Naive thymus-derived CD4-positive, alpha-beta T cell (primary cell): ENCODE measurements at places on chromosomes 13 and 19. TPM values are rescaled to one million over a fixed set of nuclear protein-coding genes. Genes with fewer than 3 reads are reported as not detected.

DNA sequence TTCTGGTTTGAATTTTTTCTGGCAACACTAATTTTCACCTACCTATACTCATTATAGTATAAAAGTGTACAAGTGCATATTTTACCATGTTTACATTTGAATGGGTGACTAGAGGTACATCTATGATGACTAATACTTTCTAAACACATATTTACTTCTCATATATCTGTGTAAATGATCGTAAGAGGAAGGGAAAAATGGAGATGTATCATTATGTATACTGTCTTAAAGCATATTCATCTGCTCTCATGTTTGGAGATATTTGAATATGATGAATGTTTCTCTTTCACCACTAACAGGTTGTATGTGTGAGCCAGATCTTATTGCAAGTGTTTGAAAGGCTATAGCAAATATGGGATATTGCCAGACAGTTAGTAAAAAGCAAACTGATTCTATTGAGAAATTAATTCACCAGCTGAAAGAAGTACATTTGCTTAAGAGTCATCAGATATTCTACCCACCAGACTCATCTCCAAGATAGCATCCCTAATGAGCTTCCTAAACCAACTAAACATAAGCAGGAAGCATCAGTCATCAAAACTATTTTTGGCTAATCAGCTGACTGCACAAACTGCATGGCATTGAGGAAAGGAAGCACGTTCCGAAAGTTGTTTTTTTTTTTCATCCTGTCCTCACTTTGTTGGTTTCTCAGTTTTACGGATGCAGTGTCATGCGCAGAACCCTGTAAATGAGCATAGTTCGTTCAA lies 738.2 kb downstream of the GPC5 start:
- DNase-seq: no peak

DNA sequence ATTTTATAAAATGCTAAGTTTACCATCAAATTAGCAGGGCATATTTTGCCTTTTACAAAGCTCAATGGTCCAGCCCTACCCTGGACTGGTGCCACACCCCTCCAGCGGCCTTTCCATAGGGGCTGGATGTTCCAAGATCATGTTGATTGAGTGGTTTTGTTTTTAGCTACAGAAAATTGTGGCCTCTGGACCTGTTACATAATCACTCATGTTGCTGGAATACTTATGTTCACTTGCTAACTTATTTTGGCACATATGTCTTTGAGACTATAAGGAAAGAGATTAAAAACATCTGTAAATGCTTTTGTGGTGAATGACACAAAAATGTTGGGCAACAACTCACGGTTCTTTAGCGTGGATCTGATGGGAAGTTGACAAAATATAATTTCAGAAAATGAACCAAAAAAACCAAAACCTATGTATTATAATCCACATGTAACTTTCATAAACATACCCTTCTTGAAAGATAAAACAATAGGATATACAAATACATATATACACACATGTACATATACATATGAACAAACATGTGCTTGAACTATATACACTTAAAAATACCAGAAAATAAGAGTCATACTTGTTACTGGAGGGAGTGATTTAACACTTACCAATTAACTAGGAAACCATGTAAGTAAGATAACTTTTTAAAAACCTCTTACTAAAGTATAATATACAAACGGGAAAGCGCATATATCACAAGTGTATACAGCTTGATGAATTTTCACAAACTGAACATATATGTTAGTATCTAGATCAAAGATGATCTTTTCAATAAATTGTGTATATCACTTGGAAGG lies 46.6 kb upstream of the SLC15A1 start:
- no peak for DNase-seq

DNA sequence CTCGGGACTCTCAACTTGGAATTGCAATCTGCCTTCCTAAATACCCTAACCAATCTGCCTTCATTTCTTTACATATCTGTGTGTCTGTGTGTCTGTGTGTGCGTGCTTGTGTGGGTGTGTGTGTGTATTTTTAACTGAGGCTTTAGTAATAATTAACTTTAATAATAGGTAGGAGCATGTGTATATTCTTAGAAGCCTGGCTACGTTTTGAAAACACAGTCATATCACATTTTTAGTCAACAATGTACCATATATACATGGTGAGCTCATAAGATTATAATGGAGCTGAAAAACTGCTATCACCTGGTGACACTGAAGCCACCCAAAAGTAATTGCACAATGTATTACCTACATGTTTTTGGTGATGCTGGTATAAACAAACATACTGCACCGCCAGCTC lies 65.4 kb upstream of the ATXN8OS start:
- no peak for DNase-seq

GRCh38 chr19:2235381-2236063 lies 607 bp downstream of the PLEKHJ1 start:
- DNase-seq: no peak

GRCh38 chr13:97068151-97068550 lies 73.9 kb upstream of the OXGR1 start:
- no peak for DNase-seq

GRCh38 chr13:98955336-98955735 lies 22.5 kb downstream of the DOCK9 start:
- DNase-seq: no peak

DNA sequence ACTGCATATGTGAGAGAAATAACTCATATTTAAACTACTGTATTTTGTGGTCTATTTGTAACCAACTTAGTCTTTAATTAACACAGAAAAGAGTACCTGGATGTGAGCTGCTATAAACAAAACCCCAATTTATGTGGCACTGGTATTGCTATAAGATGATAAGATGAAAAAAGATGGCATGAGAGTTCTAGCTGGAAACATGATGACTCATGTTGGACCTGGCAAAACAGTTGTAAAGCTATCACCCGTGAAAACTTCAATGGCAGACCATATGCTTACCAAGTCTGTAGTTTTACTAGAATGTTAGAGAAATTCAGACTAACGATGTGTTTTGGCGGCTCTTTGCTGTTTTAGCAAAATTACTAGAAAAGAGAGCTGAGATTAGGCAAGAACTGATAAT lies 69.6 kb upstream of the PCDH9 start:
- DNase-seq: no peak

GRCh38 chr13:50576156-50576555 lies 267.3 kb downstream of the DLEU7 start:
- DNase-seq: no peak

GRCh38 chr19:17389288-17389687 lies 4.7 kb downstream of the CCDC194 start:
- DNase-seq: no peak

DNA sequence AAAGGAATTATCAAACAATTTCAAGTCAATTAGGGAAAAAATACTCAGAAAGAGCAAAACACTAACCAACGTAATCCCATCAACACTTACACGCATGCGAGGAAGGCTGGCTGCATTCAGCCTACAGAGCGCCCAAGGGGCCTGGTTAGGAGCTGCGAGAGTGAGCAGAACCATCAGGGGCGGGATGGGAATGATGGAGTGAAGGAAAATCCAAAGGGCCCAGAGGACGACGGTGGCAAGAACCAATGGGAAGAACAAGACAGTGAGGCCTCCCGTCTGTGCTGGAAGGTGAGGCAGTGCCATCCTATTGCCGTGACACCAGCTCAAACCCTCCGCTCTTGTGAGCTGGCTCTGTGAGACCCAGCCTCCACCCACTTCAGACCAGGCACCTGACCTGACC lies 253.0 kb downstream of the IRS2 start:
- DNase-seq: no peak

DNA sequence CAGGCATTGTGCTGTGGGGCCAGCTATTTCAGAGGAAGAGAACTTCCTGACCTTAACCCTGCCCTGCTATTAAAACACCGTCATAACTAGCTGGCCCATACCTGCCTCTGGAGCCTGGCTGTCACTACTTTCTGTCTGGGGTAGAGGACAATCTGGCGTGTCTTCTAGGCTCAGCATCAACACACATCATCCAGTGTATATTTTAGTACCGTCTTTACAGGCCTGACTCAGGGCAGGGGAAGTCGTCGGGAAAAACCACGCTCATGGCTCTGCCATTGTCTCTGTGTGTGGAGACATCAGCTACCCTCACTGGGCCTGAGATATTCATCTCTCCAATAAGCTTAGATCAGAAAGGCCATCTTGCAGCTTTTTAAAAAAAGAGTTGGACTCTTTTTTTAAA lies 151.1 kb downstream of the KATNAL1 start:
- DNase-seq: no peak

- DNase-seq: peak; percentile 49
Measured at GRCh38 chr13:20702915-20703779, at the start of gene IL17D. Gene IL17D (plus strand): TSS chr13:20703699. CDS start chr13:20704002, 303 bp downstream.

DNA sequence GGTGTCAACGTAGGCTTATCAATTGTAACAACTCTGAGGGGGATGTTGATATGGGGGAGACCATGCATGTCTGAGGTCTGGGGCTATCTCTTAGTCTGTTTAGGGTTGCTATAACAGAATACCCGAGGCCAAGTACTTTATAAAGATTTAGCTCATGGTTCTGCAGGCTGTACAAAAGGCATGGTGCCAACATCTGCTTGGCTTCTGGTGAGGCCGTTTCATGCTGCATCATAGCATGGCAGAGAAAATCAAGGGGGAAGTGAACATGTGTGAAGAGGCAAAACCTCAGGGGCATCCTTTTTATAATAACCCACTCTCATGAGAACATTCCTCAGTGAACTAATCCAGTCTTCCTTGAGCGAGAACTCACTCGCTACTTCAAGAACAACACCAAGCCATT lies 353.8 kb downstream of the ENOX1 start:
- no peak for DNase-seq

DNA sequence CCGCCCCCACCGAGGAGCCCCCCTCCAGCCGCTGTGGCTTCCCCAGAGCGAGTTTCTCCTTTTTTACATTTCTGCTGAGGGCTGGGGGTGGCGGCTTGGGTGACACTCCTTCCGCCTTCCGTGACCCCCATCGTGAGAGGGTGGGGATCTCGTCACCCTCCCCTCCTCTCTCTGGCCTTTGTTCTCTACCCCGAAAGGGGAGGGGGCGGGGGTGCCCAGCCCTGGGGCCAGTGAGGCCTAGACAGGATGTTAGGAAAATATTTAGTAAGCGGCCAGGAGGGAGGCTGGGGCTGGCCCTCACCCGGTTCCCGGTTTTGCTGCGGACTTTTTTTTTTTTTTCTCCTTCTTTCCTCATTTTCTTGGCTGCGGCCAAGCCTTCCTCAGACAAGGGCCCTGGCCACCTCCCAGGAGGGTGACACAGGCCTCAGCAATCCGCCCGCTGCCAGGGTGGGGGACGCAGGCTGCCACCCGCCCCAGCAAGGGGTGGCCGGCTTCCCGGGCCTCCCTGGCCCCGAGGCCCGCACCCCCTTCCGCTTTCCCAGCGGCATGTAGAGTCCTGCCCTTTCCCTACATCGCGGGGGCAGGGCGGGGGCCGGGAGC lies 3.9 kb downstream of the MIDN start:
- DNase-seq: peak; percentile 49

DNA sequence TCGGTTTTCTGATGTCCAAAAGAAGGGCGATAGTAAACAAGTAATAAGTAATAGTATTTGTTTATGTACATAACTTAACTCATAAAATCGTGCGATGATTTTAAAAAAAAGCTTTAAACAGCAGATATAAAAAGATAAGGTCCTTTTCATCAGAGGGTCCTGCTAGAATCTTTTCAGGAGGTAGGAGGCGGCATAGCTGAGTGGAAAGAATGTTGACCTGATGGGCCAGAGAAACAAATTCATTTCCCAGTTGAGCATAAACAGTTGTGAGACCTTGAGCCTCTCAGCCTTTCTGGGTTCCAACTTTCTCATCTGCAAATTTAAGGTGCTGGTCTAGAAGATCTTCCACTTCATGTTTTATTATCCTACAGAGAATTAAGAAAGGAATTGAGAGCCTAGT lies 173.5 kb downstream of the LACC1 start:
- no peak for DNase-seq

DNA sequence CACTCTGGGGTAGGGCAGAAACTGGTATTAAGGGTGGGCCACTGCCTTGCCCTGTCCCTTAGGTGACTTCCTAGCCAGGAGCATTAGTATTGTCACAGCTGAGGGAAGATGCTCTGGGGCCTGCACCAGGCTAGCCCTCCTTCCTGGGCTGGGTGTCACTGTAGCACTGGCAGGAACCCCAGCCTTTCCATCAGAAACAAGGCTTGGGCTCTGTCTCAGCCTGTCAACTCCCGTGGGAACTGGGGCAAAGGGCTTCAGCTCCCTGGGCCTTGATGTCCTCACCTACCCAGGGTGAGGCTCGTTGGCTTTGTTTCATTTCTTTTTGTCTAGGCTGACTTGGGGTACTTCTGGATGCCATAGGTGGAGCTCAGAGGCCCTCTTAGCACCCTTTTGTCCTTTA lies 18.0 kb downstream of the PAF1 start:
- no peak for DNase-seq

DNA sequence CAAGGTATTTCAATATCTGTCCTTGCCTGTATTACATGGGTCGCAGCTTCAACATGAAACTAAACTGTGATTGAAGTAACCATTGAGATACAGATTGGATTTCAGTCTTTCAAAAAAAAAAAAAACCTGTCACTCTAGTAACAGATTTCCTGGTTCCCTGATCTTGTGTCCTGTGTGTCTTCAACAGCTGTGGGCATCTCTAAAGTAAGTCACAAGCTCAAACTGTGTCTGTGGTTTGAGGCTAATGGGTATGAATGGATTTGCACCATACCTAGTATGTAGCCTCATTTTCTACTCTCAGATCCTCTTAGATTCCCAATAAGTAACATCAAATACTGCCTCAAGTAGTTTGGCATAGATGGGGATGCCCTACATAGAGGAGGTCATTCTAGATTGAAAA lies 300.1 kb downstream of the COG6 start:
- no peak for DNase-seq

DNA sequence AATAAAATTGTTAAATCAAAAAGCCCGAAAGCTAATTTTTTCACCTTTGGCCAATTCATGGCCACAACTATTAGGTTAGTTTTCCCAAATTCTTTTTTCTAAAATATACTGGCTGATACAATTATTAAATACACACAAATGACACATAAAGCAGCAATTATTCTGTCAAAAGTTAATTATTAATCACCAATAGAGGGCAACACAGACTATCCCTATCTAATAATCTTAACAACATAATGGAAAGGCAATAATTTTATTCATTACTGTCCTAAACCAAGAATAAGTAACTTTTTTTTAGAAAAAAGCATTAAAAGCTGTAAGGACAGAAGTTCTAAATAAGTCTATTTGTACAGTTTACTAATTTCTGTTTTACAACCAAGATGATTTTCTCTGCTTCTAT lies 51.7 kb downstream of the KATNAL1 start:
- no peak for DNase-seq

CTU1 gene
- 11.6 TPM for total RNA-seq

ZNF345 gene
- total RNA-seq: 16.4 TPM

INAFM1 gene
- total RNA-seq: 21.7 TPM

ATP7B gene
- total RNA-seq: 1.4 TPM

S1PR4 gene
- total RNA-seq: 213 TPM

REEP6 gene
- total RNA-seq: 3.6 TPM

SHANK1 gene
- total RNA-seq: 0.69 TPM

TNNI3 gene
- total RNA-seq: not detected

MAP2K2 gene
- total RNA-seq: 123 TPM

ZNF324 gene
- 13.7 and 14.2 TPM in 2 replicates for total RNA-seq

PLK5 gene
- total RNA-seq: not detected

TPP2 gene
- 112 TPM for total RNA-seq

TIMM29 gene
- 15.8 TPM for total RNA-seq
